ENCODE measurements at places on chromosomes 2 and 18.

DNA sequence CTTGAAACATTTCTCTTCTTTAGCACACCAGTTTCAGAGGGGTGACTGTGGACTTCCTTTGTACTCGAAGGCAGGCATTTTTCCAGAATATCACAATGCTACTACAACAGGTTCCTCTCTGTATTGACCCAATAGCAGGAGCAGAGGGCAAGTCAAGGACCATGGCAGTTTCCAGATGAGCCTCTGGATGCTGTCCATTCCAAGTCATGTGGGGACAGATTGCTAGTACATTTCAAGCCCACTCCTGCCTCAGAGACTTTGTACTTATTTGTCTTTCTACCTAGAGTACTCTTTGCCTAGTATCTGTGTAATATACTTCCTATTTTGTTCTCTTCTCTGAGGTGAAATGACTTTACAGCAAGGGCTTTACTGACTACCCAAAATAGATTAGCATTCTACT, 373.9 kb downstream of the PIK3C3 start:
- DNase-seq: no peak

- no peak for DNase-seq
Observed at GRCh38 chr2:37670378-37671008, 949 bp downstream of the CDC42EP3 start.

DNA sequence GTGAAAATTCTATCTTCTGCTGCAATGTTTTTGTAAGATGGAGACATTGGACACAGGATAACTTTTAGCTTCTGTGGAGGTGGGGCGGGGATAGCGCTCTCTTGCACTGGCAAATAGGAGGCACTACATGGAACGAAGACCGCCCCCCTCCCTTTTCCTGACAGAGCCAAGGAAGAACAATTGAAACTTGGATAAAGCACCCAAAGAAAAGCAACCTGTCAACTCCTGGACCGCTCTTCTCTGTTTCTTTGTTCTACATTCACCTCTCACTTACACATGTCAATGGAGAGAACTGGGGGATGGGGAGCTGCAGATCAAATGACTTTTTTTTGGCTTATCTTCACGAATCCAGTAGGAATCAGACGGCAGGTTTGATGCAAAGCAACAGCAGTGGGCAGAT, 126.3 kb upstream of the CHAC2 start:
- DNase-seq: no peak

DNA sequence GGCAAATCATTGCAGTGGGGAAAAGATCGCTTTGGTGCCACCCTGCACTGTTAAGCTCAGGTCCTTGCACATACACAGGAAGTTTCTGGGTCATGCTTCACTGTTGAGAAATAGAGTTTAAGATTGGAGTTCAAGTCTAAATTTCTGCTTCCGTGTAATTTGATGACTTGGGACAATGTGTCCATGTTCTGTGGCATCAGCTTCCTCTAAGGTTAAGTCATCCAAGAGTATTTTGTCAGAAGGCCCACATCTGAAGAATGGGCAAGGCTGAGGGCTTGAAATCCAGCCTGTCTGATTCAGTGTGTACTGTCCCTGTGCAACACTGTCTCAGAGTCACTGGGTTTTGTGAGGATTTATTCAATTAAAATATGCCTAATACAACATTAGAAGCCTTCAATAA, 880.7 kb downstream of the SUCLG1 start:
- no peak for DNase-seq

GRCh38 chr18:76752400-76752799, 70.0 kb upstream of the ZNF236 start:
- DNase-seq: no peak

GRCh38 chr2:224850081-224850480, 133.9 kb upstream of the CCDC195 start:
- DNase-seq: no peak

- no peak for DNase-seq
Observed at GRCh38 chr2:2102866-2103653, 228.0 kb downstream of the MYT1L start.

DNA sequence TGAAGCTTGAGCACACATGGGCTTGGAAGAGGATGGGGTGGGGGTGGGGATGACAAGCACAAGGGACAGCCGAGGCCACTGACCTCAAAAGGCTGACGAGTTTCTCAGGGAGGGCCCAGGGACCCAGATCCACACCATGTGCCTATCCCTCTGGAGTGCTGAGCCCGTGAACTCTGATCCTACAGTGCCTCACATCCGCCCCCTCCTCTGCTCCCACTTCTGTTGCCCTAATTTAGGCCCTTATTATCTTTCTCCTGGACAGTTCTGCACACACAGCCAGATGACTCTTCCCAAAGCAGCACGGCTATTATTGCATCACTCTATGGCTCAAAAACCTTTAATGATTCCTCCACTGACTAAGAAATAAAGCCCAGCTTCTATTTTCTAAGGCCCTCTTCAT, 24.8 kb downstream of the CYRIA start:
- no peak for DNase-seq

DNA sequence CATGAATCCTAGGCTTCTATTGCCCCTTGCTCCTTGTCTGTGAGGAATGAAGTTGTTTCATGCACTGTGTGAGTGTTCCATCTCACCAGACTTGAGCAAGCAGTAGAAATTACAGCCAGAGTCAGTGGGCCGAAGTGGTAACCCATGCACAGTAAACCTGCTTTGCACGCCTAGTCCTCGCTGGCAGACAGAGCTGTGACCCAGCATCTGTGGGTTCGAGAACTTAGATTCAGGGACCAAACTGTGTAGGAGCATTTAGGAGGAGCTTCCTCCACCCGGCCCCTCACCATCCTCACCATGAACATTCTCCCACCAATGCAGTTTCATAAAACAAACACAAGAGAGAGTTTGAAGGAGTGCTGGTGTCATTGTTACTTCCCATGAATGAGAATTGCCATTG, 21.6 kb upstream of the TEX51 start:
- no peak for DNase-seq

- DNase-seq: no peak
Observed at GRCh38 chr2:119263656-119264055, 40.0 kb downstream of the STEAP3 start.

GRCh38 chr2:25290811-25291495, 50.8 kb downstream of the DNMT3A start:
- DNase-seq: no peak

DNA sequence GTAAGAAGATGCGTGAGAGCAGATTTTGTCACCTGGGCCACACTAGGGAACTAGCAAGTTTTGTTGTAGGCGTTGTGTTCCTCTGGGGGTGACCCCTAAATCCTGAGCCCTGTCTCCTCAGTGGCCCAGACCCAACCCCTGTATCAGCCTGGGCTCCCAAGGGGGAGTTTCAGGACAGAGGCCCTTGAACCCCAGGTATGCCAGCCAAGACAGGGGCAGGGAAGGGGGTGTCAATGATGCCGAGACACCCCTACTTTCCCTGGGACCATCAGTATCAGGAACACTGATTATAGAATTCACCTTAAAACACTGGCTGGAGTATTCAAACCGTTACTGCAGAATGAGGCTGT, 39.1 kb upstream of the RPL31 start:
- no peak for DNase-seq

DNA sequence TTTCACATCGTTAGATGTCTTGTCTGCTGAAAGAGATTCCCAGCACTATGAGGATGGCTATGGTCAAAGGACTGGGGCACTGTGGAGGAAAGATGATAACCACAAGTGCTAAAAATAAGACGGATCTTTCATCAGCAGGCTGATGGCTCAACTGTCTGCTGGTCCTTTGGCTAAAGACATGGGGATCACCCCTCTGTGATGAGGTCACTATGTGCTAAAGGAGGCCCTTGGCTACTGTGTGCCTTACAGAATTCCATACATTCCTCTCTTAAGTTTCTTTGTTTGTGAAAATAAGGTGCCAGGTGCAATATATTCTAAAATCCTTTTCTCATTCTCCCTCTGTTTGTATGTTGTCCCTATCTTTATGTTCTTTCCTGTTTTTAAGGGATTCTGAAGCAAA, 39.7 kb upstream of the LYPD6 start:
- no peak for DNase-seq

GRCh38 chr2:120345608-120346007, 328 bp upstream of the INHBB start:
- DNase-seq: no peak

- no peak for DNase-seq
Observed at GRCh38 chr2:12534646-12535263, 182.0 kb upstream of the TRIB2 start.

DNA sequence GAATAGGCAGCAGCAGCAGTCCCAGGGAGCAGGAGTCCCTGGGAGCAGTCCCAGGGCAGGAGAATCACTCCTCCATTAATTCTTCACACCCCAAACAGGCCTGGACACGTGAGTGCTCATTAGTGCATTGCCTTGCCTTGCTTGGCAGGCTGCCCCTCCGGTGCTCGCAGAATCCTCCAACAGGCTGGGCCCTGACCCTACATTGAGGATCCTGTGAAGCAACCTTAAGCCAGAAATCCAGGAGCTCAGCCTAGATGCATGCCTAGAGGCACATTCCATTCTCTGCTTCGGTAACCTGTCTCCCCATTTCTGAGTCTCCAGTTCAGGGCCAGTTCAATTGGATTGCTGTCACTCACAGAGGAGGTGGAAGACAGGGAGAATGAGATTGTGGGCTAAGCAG, 97.4 kb upstream of the LRATD1 start:
- DNase-seq: no peak

GRCh38 chr2:85390941-85391669, 19.1 kb downstream of the CAPG start:
- no peak for DNase-seq

DNA sequence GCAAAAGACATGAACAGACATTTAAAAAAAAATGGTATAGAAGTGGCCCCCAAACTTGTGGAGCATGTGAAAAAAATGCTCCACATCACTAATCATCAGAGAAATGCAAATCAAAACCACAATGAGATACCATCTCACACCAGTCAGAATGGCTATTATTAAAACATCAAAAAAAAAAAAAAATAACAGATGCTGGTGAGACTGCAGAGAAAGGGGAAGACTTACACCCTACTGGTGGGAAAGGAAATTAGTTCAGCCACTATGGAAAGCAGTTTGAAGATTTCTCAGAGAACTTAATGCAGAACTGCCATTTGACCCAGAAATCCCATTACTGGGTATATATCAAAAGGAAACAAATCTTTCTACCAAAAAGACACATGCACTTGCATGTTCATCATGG, 164.8 kb downstream of the RIT2 start:
- DNase-seq: no peak

- peak; percentile 96 for DNase-seq
Observed at GRCh38 chr18:32612651-32613050, 142.0 kb upstream of the GAREM1 start.

DNA sequence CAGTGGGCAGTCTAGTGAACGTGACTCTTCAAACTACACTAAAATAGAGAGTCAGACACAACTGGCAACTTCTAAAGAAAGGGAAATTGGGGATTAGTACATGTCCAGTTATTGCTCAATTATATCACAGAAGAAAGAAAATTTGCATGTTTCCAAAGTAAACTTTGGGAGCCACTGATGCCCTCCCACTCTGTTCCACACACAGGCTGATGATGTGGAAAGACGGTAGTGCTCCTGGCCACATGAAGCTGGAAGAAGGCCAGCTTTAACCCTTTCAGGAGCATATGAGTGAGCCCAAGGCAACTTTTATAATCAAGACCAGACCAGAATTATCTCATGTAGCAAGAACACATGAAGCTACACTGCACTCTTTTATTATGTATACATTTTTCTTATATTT, 141.0 kb downstream of the NR4A2 start:
- DNase-seq: no peak

DNA sequence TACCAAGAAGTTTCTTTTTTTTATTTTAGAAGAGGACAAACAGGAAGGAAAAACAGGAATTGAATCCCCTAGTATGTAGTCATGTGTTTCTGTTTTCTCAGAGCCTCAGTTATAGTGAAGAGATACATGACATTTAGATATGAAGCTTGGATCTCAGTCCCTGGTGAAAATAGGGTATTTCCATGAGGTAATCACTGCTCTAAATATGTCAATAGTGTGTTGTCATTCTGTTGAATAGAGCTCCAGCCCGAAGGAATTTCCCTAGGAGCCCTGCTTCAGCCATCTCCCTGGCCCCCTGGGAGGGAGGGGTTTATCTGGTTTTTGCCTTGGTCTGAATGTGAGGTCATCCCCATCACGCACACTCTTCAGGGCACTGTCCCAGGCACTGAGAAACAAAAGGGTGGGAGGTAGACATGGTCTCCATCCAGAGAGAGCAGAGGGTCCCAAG, 47.1 kb upstream of the REL start:
- DNase-seq: no peak

- DNase-seq: no peak
Observed at GRCh38 chr2:113088213-113088992, 20.6 kb downstream of the IL1F10 start.

DNA sequence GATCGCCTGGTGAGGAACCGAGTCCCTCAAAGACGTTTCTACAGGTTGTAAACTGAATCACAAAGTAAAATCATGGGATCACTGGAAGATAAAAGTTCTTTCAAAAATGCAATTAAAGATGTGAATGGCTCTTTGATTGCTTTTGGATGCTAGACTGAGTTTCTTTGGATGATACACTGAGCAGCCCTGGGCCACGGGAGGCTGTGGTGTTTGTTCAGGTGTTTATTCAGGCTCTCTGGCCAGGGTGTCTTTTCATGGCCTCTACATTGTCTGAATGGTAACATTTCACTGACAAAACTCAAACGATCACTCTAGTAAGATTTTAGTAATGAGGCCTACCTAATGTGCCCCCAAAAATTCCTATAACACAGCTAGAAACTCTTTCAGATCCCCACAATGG, 48.4 kb upstream of the SPATS2L start:
- DNase-seq: no peak

- no peak for DNase-seq
Observed at GRCh38 chr18:78790960-78791359, 188.7 kb upstream of the SALL3 start.

- DNase-seq: no peak
Observed at GRCh38 chr2:84908948-84909713, 3.7 kb downstream of the TMSB10 start.

- no peak for DNase-seq
Observed at GRCh38 chr18:30618567-30618966, 424.0 kb downstream of the DSC3 start.

DNA sequence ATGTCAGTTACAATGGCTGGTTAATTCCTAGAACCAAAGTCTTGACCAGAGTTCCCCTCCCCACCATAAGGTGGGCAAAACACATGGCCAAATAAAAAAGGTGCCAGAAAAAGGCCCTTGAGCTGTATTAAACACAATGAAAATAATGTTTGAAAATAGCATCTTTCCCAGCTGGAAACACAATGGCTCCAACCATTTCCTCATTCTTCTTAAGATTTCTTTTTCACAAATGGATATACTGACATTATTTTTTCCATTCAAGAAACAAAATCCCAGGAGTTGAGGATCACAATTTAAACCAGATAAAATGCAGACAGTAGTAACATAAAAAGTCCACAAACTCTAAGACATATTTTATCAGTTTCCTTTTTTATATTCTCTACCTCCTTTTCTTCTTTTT, 143.8 kb downstream of the EXOC6B start:
- no peak for DNase-seq

- DNase-seq: no peak
Observed at GRCh38 chr18:35511428-35511827, 13.7 kb upstream of the INO80C start.

GRCh38 chr2:118784860-118785259, 62.6 kb downstream of the EN1 start:
- no peak for DNase-seq

Data from LNCaP clone FGC (cell line).